ENCODE measurements at places on chromosomes 2 and 18. TPM values are rescaled to one million over a fixed set of nuclear protein-coding genes. Genes with fewer than 3 reads are reported as not detected.

Gene ERICH2
- total RNA-seq = not detected

DNA sequence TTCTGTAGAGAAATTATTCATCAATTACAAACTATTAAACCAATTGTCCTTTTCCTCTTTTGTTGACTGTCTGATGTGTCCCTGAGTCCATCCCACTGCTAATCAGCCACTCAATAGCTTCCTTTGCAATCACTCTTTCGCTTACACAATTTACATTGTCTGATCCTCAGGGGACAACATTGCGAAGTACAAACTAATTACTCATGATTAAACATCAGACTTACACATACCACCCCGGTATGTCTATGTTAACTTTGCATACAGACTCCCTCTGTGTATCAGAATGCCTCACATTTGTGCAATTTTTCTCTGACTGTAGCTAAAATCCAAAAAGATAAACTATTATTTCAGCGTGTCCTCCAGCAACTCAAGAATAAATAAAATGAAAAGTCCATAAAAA, 264.4 kb upstream of the REV1 start:
- no peak for DNase-seq
- no peak overlapping the region for H3K4me3 ChIP-seq
- no peaks in the 10 kb centered on the region for H3K36me3 ChIP-seq
- no peaks in the 10 kb centered on the region for H3K4me1 ChIP-seq
- no peak overlapping the region for H3K27ac ChIP-seq

Gene MAL
- total RNA-seq = 190 TPM

Gene UGT1A10
- total RNA-seq = 0.09 TPM

- no peaks in the 10 kb centered on the region for H3K4me1 ChIP-seq
- no peak for DNase-seq
- no peak overlapping the region for H3K27ac ChIP-seq
- no peaks in the 10 kb centered on the region for H3K27me3 ChIP-seq
- no peak overlapping the region for H3K4me3 ChIP-seq
Measured at GRCh38 chr18:59549503-59550173, 147.6 kb downstream of the CCBE1 start.

DNA sequence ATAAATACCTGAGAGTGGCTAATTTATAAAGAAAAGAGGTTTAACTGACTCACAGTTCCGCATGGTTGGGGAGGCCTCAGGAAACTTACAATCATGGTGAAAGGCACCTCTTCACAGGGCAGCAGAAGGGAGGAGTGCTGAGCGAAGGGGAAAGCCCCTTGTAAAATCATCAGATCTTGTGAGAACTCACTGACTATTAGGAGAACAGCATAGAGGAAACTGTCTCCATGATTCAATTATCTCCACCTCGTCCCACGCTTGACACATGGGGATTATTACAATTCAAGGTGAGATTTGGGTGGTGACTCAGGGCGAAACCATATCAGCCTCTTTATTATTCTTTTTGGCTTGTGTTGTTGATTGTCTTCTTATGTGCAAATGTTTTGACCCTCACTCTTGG, 76.2 kb downstream of the WDR7 start:
- H3K27me3 ChIP-seq = no peaks in the 10 kb centered on the region
- no peaks in the 10 kb centered on the region for H3K4me1 ChIP-seq
- DNase-seq = no peak
- no peak overlapping the region for H3K27ac ChIP-seq
- peaks cover 4% of the 10 kb centered on the region for H3K36me3 ChIP-seq
- H3K4me3 ChIP-seq = no peak overlapping the region

DNA sequence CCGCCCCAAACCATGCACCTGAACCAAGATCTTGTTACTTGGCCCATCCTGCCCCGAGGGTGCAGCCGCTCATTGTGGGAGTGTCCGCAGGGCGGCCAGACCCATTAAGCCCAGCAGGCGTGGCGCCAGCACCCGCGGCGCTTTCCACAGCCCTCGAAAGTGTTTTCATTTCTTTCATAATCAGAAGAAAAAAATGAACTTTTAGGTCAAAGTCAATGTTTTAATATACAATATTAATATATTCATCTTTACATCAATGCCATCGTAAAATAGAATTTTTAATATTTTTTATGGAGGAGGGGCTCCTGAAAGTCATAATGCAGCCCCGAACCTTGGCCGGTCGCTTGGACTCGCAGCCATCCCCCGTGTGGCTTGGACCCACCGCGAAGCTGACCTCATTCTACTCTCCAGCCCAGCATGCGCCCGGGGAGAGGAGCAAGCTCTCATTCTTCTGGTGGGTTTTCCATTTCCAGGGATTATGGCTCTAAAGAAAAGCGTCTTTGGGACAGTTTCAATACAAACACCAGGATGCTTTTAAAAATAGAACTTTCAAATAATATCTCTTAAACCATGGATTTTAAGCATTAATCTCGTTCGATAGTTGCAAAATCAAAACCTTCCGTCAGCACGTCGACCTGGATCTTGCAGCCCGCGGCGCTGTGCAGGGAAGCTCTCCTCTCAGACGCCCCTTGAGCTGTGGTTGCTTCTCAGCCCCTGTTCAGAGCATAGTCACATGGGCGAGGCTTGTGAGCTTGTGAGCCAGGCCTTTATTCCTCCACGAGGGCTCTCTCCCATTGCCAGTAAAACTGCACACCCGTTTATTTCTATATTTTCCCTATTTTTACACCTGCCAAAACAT, 17.2 kb upstream of the ASB1 start:
- no peak overlapping the region for H3K4me3 ChIP-seq
- H3K36me3 ChIP-seq = no peaks in the 10 kb centered on the region
- H3K27ac ChIP-seq = no peak overlapping the region
- no peaks in the 10 kb centered on the region for H3K27me3 ChIP-seq

Gene SULT1C4
- 3.6 TPM for total RNA-seq

Measured in thymus (tissue), 14 donors.